Suprapubic skin (tissue), 4 donors: ENCODE measurements at places on chromosomes 6 and 20. TPM values are rescaled to one million over a fixed set of nuclear protein-coding genes. Genes with fewer than 3 reads are reported as not detected.

DNA sequence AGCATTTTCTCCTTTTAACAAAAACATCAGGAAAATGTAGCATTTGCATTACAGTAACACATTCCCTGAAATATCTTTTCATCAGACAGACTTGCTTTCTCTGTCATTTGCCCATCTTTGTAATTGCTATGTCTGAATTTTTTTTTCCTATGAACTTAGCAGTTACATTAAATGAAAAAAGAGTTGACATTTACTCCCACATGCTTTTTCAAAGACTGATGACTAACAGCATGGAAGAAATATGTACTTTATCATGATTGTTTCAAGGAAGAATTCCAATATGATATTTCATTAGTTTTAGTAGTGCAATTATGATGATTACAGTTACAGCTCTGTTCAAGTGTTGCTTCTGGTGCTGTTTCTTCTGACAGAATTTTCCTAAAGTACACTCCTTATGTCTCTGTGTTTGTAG is 864.5 kb upstream of the MAN1A1 start:
- H3K36me3 ChIP-seq = no peaks in the 10 kb centered on the region
- H3K4me1 ChIP-seq = no peaks in the 10 kb centered on the region
- H3K27ac ChIP-seq = no peak overlapping the region

GRCh38 chr6:91097364-91097763 is 510.5 kb upstream of the MAP3K7 start:
- H3K4me3 ChIP-seq = no peak overlapping the region
- no peak for DNase-seq
- no peaks in the 10 kb centered on the region for H3K27me3 ChIP-seq
- no peaks in the 10 kb centered on the region for H3K36me3 ChIP-seq
- H3K4me1 ChIP-seq = peaks cover 3% of the 10 kb centered on the region
- H3K27ac ChIP-seq = no peak overlapping the region

- H3K36me3 ChIP-seq = no peaks in the 10 kb centered on the region
- H3K4me3 ChIP-seq = peak overlapping the region; percentile 60
Measured at GRCh38 chr6:39794231-39794630, 2.1 kb downstream of the DAAM2 start.

GRCh38 chr20:62011403-62011790 is 54.3 kb downstream of the TAF4 start:
- peaks cover 62% of the 10 kb centered on the region for H3K36me3 ChIP-seq
- no peaks in the 10 kb centered on the region for H3K27me3 ChIP-seq
- H3K27ac ChIP-seq = no peak overlapping the region

DNA sequence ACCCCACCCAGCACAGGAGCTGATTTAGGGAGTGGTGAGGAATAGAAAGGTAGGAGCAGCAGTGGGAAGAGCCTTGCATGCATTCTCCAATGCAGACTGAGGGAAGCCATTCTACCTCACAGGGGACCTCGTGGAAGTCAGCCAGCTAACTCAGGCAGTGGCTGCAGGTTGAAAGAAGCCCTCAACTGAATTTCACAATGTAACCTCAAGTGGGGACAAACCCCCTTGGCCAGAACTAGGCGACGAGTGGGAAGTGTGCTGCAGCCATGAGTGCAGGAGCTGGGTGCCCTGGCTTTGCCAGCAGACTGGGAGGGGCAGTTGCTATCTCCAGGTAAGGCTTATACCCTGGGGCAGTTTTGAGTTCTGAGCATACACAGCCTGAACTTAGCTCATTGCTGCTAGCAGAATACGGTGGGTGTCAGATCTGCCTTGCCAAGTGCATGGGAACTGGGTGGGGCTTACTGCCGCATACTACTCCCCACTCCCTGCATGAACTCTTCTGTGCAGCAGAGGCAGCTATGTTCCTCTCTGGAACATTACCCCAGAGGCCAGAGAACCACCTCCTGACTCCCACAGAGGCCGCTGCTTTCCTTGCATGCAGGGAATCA is 126.5 kb downstream of the CDK19 start:
- no peak overlapping the region for H3K4me3 ChIP-seq
- DNase-seq = no peak
- no peaks in the 10 kb centered on the region for H3K36me3 ChIP-seq
- H3K4me1 ChIP-seq = peaks cover 22% of the 10 kb centered on the region
- H3K27ac ChIP-seq = no peak overlapping the region
- no peaks in the 10 kb centered on the region for H3K27me3 ChIP-seq

- no peak overlapping the region for H3K4me3 ChIP-seq
- H3K4me1 ChIP-seq = peaks cover 12% of the 10 kb centered on the region
- DNase-seq = no peak
- H3K36me3 ChIP-seq = no peaks in the 10 kb centered on the region
- no peak overlapping the region for H3K27ac ChIP-seq
Measured at GRCh38 chr20:25588491-25588890, 3.2 kb upstream of the NINL start.

- peaks cover 5% of the 10 kb centered on the region for H3K36me3 ChIP-seq
- no peak for DNase-seq
- H3K27me3 ChIP-seq = no peaks in the 10 kb centered on the region
- no peak overlapping the region for H3K4me3 ChIP-seq
- H3K27ac ChIP-seq = no peak overlapping the region
- peaks cover 36% of the 10 kb centered on the region for H3K4me1 ChIP-seq
Measured at GRCh38 chr6:31797588-31797987, 2.0 kb upstream of the VARS1 start.

Gene ARMH2
- not detected for total RNA-seq
